ENCODE measurements at places on chromosomes 5 and 9.

DNA sequence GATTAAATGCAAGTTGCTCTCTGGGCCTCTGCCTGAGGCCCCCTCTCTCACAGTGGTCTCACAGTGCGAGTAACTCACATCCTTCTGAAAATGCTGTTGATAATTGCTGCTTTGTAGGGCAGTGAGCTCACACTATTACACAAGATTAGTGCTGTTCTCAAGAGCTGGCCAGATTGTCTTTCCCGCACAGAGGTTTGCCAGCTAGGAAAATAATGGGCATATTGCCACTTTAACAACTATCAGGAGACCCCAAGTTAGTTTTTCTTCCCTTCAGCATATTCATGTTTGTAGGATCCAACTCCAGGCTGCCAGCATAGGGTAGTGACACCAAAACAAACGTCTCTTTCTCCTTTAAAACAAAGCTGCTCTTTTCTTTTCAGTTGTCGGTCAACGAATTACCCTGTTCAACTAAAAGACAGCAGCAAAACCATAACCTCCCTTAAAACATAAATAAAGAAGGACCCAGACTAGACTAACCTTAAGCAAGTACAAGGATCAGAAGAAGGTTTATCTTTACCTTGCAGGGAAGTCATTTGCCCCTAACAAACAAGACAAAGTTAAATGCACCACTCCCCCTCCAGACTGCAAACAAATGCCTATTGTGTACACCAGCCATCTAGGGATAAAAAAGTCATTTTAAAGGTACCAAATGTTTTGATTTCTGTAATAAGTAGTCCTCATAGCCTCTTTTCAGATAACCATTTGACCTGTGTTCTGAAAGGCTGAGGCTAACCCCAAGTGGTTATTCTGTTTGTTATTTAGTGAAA, 91.4 kb downstream of the VCAN start:
- DNase-seq = no peak

DNA sequence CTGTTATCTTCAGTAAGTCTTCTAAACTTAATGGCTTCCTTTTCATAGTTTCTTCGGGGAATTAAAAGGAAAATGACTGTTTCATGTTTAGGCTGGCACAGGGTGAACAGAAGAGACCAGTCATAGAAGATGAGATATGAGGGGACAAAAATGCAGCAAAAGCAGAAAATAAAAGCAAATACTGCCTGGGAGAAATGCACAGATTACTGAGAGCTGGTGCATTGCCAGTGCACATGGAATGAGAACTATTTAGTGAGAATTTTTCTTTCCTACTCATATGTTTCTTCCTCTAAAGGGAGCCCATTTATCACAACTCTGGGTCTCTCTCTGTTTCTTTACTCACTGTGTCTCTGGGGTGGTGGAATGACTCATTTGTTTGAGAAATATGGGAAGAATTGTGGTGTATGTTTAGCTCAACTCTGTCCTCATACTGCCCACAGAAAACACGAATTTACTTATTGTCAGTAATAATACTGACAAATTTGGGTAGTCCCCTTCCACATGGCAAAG, 25.9 kb upstream of the ANKRD55 start:
- no peak for DNase-seq

DNA sequence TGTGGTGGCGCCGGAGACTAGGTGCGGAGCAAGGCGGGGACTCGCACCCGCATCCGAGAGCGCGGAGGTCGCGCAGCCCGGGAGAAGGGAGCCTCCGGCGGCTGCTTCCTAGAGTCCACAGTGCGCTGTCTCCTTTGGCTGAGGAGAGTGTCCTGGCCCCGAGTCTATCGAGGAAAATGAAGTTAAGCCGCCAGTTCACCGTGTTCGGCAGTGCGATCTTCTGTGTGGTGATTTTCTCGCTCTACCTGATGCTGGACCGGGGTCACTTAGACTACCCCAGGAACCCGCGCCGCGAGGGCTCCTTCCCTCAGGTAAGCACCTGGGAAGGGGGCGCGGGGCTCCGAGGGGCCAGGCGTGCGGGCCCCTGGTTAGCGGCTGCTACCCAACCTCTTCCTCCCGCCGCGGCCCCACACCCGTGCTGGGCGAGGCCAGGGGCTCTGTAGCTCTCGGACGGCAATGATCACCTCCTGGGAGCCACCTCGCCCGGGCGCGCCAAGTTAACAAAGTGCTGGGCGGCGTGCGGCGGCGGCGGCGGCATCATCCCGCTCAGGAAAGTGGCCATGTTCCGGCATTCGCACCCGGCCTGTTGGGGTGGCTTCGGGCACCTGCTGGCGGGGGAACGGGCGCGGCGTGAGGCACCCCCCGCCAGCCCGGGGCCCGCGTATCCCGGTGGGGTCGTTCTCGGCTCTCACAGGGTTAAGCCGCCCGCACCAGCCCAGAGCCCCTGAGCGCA, 681 bp downstream of the MAN2A1 start:
- DNase-seq = peak; percentile 29

DNA sequence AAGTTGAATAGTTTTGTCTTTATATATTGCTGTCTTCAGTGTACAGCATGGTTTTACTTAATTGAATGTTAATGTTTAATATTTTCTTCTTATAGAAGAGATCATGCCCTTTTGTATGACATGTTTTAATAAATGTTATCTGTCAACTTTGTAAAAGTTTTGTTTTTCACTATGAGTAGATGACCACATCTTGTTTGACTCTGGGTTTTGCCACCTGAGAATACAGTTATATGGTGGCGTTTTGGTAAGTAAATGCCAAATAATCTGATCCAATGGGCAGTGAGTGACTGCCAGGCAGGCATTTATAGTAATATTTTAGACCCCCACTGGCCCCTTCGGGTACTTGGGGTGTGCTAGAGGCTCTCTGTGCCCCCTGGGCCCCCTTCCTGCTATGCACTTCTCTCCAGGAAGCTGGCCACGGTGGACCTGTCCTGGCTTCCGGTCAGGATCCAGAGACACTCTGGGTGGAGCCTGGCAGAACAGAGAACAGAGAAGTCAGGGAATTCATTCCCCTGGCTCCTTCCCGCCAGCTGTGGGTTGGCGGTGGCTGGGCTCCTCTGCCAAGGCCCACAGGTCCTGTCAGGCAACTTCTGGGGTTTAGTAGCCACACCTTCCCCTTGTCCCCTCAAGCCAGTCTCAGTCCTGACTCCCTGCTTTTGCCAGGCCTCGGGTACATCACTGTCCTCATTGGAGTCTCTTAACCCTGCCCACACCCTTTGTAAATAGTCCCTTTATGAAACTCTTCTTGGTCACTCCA, 22.2 kb upstream of the ZBTB34 start:
- DNase-seq = no peak

DNA sequence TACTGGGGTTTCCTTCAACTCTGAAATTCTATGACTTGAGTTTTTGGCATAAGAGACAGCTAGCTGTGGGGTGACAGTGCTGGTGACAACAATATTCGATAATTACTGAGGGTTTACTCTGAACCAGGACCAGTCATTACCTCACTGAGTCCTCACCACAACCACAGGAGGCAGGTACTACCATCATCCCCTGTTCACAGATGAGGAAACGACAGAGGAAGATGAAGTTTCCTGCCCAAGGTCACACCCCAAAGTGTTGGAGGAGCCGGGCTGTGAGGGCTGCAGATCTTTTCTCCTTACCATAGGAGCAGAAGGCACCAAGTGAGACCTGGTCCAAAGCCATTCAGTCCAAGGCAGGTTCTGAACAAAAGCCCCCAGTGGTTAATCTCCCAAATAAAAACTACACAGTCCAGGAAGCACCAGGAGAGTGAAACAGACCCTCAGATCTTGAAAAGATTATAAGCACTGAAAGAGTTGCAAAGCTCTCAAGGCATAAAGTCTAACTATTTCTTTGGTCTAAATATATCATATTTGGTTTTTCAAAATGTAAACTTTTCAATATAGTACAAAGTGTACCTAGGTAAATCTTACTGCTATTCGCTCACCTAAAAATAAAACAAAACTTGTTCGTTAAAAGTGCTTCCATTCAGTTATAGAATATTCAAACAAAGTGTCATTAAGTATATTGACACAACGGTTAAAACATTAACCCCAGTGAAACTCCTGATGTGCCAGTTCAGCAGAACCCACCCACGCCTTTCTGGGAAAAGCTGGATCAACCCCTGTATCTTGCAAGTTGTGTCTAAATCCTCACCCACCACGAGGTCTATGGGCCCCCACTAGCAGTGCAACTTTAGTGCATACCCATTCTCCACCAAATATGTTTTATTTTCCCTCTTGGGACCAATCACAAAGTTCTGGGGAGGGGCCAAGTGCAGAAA, 82.6 kb upstream of the EQTN start:
- DNase-seq = no peak

- no peak for DNase-seq
These were observed 14.1 kb downstream of the NDST1 start for GRCh38 chr5:150521939-150522503.

DNA sequence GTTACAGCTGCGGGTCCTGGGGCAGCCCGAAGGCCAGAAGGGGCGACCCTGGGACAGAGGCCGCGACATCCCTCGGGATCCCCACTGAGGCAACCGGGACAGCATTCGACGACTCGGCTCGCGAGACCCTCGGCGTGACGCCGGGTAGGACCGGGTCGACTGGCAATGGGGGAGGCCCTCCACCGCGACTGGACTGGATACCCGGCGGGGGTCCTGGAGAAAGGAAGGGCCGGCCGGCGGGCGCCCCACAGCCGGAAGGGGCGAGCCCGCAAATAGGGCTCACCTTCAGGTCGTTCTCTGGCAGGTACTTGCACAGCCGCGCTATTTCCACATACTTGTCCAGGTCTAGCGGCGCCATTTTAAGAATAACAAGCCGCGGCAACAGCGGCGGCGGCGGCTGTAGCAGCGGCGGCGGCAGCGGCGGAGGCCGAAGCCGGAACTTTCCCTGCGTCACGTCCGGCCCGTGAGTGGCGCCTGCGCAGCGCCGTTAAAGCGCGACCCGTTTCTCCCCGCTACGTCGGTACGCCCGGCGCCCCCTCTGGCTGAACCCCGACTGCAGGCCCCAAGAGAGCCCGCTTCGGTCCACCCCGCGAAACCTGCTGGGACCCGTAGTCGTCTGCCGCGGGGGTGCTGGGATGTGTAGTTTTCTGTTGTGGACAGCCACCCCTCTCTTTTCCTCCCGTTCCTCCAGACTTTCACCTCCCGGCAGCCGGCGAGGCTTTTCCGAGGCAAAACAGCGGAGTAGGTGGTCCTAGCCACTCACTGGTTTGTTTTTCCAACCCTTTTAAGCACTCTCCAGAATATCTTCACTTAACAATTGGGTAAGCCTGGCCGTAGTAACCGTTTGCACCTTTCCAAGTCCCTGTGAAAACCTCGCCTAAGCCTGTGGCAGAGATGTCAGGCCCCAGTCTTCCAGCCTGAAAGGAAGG, at the start of gene PPP6C:
PPP6C (minus strand) TSS at position 443 of the 929 bp plus-strand sequence; CDS start at position 358, 85 bp downstream.
- DNase-seq = peak; percentile 91

DNA sequence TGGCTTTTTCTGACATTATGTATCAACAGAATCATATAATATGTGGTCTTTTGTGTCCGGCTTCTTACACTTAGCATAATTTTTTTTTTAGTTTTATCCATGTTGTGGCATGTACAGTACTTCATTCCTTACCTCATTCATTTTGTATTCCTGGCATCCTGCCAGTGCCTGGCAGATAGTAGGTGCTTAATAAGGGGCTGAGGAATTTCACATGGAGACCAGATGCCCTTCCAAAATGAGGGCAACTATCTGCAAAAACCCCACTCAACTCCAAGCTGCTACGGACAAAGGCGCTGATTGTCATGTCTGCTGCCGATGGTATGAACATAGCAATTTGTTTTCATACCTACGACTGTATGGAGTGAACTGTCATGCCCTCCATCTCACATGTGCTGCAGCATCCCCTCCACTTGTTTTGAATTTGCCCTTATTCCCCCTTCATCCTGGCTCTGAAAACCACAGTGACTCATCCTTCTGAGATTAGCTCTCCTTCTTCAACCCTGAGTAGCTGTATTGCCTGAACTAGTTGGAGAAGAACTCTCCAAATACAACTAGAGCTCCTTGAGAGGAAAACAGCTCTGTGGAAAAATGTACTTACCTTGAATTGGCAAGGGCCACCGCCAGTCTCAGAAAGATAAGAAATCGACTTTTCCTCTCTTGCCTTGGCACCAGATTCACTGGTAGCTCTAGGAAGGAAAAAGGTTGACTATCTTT, 41.3 kb upstream of the FOXE1 start:
- DNase-seq = no peak

DNA sequence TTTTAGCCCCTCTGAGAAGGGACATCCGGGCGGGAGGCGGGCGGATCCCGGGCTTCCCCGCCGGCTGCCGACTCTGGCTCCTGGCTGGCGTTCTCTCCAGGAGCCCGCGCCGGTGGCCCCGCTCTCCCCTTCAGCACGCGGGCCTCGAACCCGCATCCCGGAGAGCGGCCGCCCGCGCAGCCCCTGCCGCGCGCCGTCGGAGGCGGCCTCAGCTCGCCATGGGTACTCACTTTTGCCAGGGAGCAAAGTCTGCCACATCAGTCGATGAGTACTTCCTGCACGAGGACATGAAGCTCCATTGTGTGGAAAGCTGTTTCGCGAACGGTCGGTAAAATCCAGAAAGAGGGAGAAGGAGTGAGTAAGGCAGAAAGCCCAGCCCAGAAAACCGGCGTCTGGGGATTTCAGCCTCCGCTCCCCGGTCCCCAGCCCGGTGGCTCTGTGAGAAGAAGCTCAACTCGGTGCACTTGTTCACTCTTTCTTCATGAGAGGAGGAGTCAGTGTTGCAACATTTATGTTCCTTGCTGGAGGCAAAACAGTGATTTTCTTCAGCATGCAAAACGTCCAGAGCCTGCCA, at the start of gene PRLR:
PRLR (minus strand) TSS at position 450 of the 574 bp plus-strand sequence. CDS start 140,867 bp downstream, outside the sequence.
- DNase-seq = no peak

DNA sequence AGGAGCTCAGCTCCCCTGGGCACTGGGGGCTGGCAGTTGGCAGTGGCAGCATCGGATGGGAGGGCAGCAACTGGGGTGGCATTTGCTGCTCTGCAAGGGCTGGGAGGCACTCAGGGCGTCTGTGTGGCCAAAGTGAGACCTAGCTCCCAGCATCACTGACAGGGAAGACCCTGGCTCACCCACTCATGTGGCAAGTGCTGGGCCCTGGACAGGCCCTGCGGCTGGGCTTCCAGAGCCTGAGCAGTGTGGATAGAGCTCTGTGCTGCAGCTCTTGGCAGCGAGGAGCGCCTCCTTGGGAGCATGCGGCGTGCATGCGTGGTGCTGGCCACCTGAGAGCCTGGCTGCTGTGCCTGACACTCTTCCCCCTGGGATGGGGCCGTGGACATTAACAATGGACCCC, 10.2 kb downstream of the CEP72 start:
- no peak for DNase-seq

DNA sequence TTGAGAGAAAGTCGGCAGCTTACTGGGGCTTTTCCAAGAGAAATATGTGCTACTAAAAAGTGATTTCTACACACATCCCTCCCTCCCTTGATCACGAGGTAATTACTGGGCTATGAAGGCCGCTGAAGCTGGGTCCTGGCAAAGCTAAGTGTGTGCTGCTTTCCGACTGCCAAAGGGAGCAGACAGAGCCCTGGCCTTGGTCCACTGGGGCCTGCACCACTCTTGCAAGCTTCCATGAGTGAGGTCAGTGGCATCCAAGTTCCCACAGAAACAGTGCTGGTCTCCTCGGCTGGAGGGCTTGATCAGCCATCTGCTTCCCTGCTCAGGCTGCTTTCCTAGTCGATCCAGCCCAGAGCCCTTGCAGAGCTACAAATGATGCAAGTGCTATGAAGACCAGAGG, 154.8 kb upstream of the LHFPL2 start:
- no peak for DNase-seq
